ENCODE measurements at places on chromosomes 4 and X. TPM values are rescaled to one million over a fixed set of nuclear protein-coding genes. Genes with fewer than 3 reads are reported as not detected.

DNA sequence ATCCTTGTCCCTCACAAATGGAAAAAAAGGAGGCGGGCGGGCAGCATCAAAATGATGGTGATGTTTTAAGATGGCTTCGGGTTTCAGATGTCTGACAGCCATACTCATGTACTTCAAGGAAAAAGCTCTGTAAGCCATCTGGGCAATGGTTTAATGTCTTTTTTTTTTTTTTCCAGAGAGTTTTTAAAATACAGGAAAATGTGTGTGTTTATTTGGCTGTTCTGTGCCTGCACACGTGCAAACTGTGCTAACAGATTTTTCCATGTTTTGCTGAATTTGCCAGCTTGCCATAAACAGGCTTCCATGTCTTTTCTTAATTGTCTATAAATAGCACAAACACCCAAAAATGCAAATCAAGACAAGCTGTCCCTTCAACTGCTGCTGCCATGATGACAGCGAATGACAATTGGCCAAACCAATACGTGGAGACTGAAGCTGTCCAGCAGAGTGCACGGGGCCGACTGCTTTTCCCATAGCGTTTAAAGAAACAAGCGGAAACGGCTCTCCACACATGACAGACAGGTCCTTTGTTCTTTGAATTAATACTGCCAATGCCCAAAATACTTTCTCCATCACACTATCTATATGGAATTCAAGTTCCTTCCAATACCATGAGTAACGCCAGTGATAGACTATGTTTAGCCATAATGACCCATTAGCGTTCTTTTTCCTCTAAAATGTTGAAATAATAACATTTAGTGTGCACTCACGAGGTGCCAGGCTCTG is 35.7 kb downstream of the AFAP1 start:
- H3K27ac ChIP-seq: peak overlapping the region; percentile 85
- no peaks in the 10 kb centered on the region for H3K27me3 ChIP-seq
- no peaks in the 10 kb centered on the region for H3K36me3 ChIP-seq
- peak; percentile 91 for DNase-seq
- H3K4me1 ChIP-seq: peaks cover 69% of the 10 kb centered on the region
- no peak overlapping the region for H3K4me3 ChIP-seq

DNA sequence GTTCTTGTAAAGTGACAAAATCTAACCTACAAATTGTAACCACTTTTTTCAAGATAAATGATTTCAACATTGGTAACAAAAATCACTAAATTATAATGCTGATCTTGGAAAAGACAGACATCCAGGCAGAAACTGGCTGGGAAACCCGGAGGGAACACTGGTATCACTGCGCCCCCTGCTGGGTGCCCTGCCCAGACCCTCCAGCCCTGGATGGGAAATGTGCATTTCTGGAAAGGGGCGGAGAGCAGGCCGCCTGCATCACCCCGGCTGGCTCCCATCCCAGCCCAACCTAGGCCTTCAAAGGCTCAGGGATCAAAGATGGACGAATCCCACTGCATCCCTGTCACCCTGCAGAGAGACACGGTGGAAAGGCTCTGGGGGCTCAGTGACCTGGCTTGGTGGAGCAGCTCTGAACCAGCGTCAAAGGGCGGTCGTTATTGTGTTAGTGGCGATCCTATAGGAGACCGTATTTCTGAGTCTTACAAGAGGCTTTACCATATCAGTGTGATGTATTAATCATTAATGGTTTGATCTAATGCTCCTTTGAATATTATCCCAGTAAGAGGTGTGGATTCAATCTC is 37.3 kb downstream of the ACOX3 start:
- H3K4me3 ChIP-seq: no peak overlapping the region
- H3K36me3 ChIP-seq: peaks cover 61% of the 10 kb centered on the region
- peak overlapping the region; percentile 69 for H3K27ac ChIP-seq
- no peaks in the 10 kb centered on the region for H3K27me3 ChIP-seq
- H3K4me1 ChIP-seq: peaks cover 26% of the 10 kb centered on the region

DNA sequence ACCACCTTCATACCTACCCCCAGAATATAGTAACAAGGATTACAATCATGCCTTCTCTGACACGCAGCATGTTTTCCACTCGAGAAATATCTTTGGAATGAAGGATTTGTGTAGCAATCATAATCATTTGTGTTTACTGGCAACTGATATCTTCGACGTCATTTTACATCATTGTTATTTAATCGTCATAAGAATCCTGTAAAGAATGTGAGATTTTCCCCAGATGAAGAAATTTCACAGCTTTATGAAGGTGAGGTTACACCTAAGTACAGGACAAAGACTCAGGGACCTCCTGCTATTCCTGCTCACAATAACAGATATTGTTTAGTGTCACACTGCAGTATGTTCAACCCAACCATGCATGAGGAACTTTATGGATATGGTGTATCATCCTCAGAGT is 198.2 kb upstream of the LDB2 start:
- no peaks in the 10 kb centered on the region for H3K36me3 ChIP-seq
- peaks cover 6% of the 10 kb centered on the region for H3K4me1 ChIP-seq
- H3K4me3 ChIP-seq: no peak overlapping the region
- no peak overlapping the region for H3K27ac ChIP-seq
- DNase-seq: no peak
- H3K27me3 ChIP-seq: no peaks in the 10 kb centered on the region

DNA sequence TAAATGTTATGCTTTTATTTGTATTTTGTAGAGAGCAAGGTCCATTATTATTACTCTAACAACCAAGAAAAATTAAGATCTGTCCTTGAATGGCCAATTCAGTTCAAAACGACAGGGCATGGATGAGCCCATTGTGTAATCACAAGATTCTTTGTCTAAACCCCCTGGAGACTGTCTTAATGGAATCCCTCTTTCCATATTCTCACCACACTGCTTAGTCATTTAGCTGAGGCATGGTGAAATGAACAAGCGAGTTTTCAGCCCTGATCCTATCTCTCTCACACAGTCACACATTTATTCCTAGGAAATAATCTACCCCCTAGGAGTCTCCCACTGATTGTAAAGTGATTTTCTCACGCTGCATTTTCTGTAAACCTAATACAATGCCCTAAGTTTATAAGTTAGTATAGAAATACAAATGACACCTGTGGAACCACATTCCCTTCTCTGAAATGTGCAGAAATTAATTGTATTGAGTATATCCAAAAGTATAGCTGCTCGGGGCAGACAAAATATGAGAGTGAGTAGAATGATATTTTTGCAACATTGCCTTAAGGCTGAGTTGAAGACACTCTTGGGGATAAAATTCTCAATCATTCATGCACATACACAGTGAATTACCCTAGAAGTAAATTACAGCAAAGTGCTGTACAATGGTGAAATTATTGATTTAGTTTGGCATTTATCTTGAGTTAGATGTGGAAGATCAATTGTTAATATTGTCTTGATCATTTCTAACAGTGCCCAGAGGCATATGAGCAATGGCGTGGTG is 119.7 kb upstream of the PCDH7 start:
- DNase-seq: peak; percentile 21
- no peaks in the 10 kb centered on the region for H3K36me3 ChIP-seq
- H3K4me1 ChIP-seq: no peaks in the 10 kb centered on the region
- no peak overlapping the region for H3K27ac ChIP-seq

- DNase-seq: no peak
- H3K4me3 ChIP-seq: no peak overlapping the region
- no peaks in the 10 kb centered on the region for H3K36me3 ChIP-seq
- H3K27me3 ChIP-seq: no peaks in the 10 kb centered on the region
Observed at GRCh38 chr4:17763416-17763815, 18.0 kb downstream of the FAM184B start.

NWD2 gene
- under 0.01 TPM for total RNA-seq

- no peaks in the 10 kb centered on the region for H3K27me3 ChIP-seq
- no peak overlapping the region for H3K4me3 ChIP-seq
- no peak overlapping the region for H3K27ac ChIP-seq
- no peaks in the 10 kb centered on the region for H3K4me1 ChIP-seq
- DNase-seq: no peak
Observed at GRCh38 chr4:184843984-184844554, 18.3 kb upstream of the ACSL1 start.

GRCh38 chr4:1899149-1900086 is 28.2 kb downstream of the NSD2 start:
- H3K4me3 ChIP-seq: no peak overlapping the region
- peaks cover 2% of the 10 kb centered on the region for H3K4me1 ChIP-seq
- DNase-seq: peak; percentile 83
- no peak overlapping the region for H3K27ac ChIP-seq
- no peaks in the 10 kb centered on the region for H3K27me3 ChIP-seq
- peaks cover 35% of the 10 kb centered on the region for H3K36me3 ChIP-seq

BMP3 gene
- 2.0 TPM for total RNA-seq

DNA sequence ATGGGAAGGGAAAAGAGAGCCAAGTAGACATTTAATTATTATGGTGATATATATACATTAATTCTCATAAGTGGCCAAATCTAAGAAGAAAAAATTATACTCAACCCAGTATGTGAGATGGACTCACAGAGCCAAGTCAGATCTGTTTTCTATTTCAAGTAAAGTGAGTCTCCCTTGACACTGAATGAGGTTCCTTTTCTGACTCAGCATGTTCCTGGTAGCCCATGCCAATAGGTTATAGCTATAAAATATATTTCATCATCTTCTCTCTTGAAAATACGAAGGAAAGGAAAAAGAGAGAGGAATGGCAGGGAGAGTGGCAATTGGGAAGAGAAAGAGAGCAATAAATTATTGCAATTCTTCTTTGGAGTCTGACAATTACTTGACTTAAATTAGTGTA is 68.8 kb upstream of the GRIA2 start:
- H3K36me3 ChIP-seq: peaks cover 2% of the 10 kb centered on the region
- no peak for DNase-seq
- H3K27ac ChIP-seq: no peak overlapping the region
- H3K27me3 ChIP-seq: no peaks in the 10 kb centered on the region
- H3K4me1 ChIP-seq: no peaks in the 10 kb centered on the region
- H3K4me3 ChIP-seq: no peak overlapping the region

TRIM61 gene
- total RNA-seq: 2.1 TPM

DNA sequence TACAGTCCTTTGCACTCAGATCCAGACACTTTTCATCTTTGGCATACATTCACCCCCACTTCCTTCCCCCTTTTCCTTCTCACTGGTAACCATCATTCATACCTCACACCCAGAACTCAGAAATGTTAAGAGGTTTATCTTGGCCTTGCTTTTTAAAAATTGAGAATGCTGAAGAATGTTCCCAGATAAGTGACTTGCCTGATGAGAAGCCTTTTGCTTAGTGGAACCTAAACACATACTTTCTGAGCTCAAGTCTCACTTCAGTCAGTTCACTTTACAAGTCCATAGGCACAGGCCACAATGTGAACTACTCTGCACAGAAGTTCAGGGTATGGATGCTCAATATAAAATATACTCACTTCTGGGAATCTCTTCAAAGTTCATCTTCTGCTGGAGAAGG is 129.4 kb downstream of the GRIA3 start:
- no peak for DNase-seq
- no peaks in the 10 kb centered on the region for H3K4me1 ChIP-seq
- H3K4me3 ChIP-seq: no peak overlapping the region
- no peaks in the 10 kb centered on the region for H3K36me3 ChIP-seq
- peaks cover 2% of the 10 kb centered on the region for H3K27me3 ChIP-seq
- H3K27ac ChIP-seq: no peak overlapping the region

MTHFD2L gene
- total RNA-seq: 17.7 TPM

KLHL4 gene
- 9.0 TPM for total RNA-seq

RAB33A gene
- total RNA-seq: 0.49 TPM

- no peaks in the 10 kb centered on the region for H3K36me3 ChIP-seq
- no peaks in the 10 kb centered on the region for H3K4me1 ChIP-seq
- no peak overlapping the region for H3K27ac ChIP-seq
Observed at GRCh38 chr4:112938461-112939058, 110.9 kb upstream of the ANK2 start.

DNA sequence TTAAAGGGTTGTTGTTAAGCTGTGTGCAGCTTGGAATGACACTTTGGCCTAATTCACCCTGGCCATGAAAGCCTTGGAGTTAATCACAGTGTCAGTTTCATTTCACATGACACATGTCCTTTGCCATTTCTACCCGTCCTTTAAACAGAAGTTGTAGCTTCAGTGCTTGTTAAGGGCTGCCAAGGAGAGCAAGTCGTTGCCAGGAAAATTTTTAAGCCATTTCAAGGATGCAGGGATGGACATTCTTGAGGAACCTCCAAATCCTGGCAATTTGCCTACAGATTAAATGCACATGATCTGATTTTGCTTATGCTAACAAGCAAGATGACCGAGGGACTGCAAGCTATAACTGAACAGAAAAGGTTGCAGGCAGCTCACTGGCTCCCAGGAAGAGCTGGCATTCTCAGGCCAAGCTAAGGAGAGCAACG is 40.5 kb downstream of the SETD7 start:
- no peak overlapping the region for H3K27ac ChIP-seq
- H3K27me3 ChIP-seq: no peaks in the 10 kb centered on the region
- H3K4me1 ChIP-seq: peaks cover 12% of the 10 kb centered on the region

GRCh38 chrX:30864383-30864785 is 24.7 kb downstream of the TAB3 start:
- no peaks in the 10 kb centered on the region for H3K4me1 ChIP-seq
- H3K4me3 ChIP-seq: no peak overlapping the region
- peaks cover 7% of the 10 kb centered on the region for H3K36me3 ChIP-seq
- DNase-seq: peak; percentile 45

DNA sequence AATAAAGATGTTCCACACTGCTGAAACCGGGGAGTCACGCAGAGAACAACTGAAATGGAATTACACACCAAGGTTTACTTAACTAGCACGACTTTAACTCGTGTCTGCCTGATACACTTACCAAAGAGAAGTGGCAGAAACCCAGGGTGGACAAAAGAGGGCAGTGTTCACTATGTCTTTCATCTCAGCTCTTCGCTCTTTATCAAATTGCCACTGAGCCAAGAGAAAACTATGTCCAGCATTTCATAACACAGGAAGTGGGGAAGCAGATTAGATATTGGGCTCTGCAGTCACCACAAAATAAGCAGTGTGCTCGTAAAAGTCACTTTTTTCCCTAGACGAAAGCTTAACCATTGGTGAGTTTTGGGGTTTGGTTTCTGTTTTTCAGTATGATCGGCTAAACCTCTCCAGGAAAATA is 155.7 kb downstream of the CHIC2 start:
- peaks cover 10% of the 10 kb centered on the region for H3K27me3 ChIP-seq
- no peaks in the 10 kb centered on the region for H3K36me3 ChIP-seq
- H3K4me1 ChIP-seq: peaks cover 9% of the 10 kb centered on the region
- peak; percentile 89 for DNase-seq
- peak overlapping the region; percentile 17 for H3K27ac ChIP-seq

CABS1 gene
- not detected for total RNA-seq

SOD3 gene
- total RNA-seq: 9.1 TPM

PORCN gene
- total RNA-seq: 2.6 TPM

SSX4B gene
- total RNA-seq: not detected

ZBTB49 gene
- 5.3 TPM for total RNA-seq

DNA sequence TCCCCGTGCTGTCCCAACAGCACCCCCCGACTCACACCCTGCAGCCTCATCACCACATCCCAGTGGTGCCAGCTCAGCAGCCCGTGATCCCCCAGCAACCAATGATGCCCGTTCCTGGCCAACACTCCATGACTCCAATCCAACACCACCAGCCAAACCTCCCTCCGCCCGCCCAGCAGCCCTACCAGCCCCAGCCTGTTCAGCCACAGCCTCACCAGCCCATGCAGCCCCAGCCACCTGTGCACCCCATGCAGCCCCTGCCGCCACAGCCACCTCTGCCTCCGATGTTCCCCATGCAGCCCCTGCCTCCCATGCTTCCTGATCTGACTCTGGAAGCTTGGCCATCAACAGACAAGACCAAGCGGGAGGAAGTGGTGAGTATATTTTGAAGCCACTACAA is 5.4 kb downstream of the AMELX start:
- DNase-seq: no peak
- H3K36me3 ChIP-seq: no peaks in the 10 kb centered on the region
- no peak overlapping the region for H3K4me3 ChIP-seq
- H3K4me1 ChIP-seq: no peaks in the 10 kb centered on the region
- H3K27ac ChIP-seq: no peak overlapping the region
- H3K27me3 ChIP-seq: peaks cover 18% of the 10 kb centered on the region

- DNase-seq: no peak
- H3K4me3 ChIP-seq: no peak overlapping the region
- H3K4me1 ChIP-seq: no peaks in the 10 kb centered on the region
- no peaks in the 10 kb centered on the region for H3K36me3 ChIP-seq
- no peak overlapping the region for H3K27ac ChIP-seq
Observed at GRCh38 chr4:141511055-141511454, 125.3 kb upstream of the IL15 start.
